ENCODE measurements at places on chromosomes 7 and 10.

- no peak for DNase-seq
Measured at GRCh38 chr7:44400033-44400511, 74.7 kb upstream of the CAMK2B start.

DNA sequence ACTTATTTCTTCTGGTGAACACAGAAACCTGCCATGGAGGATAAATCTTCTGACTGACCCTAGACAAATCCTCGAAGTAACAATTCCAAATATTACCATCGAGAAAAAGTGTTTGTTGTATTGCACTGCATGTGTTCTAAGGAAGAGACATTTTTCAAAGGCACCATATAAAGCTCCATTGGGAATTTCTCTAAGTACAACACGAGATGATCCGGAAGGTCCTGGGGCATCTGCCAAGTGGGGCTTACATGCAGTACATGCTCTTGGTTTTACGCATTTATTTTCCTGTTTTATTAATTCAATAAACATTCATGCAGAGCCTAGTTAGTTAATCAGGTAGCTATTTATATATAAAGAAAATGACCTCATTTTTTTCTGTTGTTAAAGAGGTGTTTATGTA, 692.0 kb upstream of the IGFBP3 start:
- no peak for DNase-seq

- DNase-seq = no peak
Measured at GRCh38 chr7:157007470-157008066, 2.9 kb downstream of the MNX1 start.

DNA sequence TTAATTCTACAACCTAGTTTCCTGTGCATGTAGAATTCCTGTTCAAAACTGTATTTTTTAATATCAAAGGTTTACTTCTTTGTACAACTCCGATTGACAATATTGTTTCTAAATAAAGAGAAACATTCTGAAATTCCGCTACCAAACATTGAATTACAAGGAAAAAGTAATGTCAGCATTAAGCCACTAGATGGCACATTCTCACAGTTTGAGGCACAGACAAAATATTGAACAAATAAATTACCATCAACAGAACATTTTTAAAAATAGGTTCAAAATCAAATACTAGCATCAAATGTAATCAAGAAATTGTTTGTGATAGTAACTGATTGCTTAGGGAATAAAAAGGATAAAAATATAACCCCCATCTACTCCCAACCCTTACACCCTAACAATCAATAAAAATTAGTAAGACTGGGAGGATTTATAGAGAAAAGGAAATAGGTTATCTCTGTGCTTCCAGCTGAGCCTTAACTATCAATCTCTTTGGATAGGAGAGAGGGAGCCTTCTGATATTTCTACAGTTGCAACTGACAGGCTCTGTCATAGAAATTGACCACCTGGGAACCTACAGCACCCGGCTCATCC, 86.6 kb upstream of the C7orf33 start:
- no peak for DNase-seq

- DNase-seq = no peak
Measured at GRCh38 chr10:69855346-69856111, 53.8 kb downstream of the COL13A1 start.

- DNase-seq = no peak
Measured at GRCh38 chr10:51768886-51769465, 69.6 kb upstream of the CSTF2T start.

DNA sequence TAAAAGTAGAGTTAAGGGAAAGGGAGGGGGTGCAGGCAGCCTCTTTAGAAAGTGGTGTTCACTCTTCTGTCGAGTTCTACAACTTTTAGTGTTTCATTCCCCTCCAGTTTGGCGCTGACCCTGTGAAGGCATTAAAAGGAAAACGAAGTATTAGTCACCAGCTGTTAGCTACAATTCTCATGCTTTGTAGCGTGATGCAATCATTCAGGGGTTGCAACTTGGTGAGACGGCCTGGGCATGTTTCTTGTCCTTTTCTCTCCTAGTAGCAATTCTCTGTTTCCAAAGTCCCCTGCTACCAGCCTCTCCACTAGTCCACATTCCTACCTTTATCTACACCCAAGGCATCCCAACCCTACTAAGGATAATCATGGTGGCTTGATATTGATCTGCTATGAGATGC, 33.7 kb upstream of the DGKI start:
- DNase-seq = no peak

DNA sequence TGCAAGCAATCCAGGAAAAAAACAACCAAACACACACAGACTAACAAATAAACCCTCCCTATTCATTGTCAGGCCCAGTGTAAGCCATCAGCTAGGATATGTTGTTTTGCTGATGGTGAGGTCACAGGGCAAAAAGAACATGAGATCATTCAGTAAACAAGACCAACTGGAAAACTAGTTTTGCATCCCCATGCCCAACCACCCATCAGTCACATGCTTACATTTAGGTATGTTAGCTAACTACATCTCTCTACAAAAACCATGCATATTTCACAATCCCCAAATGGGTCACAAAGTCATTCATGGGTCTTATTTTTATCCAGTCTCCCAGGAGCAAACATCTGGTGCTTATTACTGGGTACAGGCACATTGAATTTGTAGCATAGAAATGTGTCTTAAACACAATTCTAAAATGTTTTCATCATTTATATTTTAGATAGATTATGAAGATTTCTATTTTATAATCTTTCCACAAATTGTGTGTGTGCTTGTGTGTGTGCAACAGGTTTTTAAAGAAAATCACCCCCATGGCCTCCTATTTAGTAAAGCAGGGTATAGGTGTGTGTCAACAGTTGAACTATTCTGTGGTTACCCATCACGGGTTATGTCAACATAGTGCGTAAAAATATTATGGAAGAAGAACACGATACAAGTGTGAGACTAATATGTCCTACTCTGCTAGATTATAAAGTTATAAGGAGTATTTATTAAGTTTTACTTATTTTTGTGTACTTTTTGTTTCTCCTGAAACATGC, 103.8 kb upstream of the AKR1E2 start:
- no peak for DNase-seq

DNA sequence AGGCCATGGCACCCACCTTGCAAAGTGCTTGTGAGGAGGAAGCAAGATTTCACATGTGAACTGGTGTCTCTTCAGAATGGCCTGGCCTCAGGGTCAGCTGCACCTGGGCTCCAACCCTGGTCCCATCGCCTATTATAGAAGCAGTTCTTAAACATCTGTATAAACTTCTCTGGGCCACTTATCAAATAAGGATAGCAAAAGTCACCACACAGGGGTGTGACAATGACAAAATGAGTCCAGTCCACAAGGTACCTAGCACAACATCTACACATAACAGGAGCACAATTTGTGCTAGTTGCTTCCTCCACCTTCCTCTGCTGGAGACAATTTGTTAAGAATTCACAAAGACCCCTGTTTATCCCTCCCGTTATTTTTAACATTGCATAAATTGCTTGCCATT, 340.6 kb upstream of the ZMIZ1 start:
- DNase-seq = no peak

DNA sequence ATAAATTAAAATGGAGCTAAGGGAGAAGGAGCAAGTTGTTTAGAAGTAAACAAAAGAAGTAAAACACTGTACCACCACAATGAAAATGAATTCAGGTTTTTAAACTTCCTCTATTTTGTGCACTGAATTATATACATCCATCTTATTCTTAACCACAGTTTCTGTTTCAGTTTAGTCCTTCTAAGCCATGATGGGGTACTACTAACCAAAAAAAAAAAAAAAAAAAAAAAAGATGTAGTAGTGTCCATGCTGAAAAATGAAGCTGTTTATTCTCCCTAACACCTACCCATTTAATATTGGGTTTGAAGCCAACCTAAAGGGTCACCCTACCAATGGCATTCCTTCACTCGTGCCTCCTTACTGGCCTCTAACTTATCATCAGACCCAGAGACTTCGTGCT, 3.4 kb upstream of the BMPR1A start:
- no peak for DNase-seq

DNA sequence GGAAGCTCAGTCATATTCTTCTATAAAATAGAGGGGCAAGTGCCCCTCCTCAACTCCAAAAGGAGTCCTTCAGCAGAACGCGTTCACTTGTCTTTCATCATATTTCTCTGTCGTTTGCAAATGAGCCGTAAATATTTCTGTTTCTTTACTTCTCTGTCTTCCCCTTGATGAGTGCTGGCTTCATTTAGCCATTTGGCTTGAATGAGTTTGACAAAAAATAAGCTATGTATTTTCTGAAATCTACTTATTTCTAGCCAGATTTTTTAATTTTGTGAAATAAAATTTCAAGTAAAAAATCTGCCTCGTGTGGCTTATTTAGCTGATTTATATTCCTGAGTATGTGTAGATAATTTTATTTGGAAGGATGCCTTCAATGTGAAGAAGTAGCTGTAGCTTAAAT, 170.8 kb upstream of the DGKB start:
- no peak for DNase-seq

GRCh38 chr7:43764039-43764761, 5.7 kb downstream of the BLVRA start:
- DNase-seq = no peak

DNA sequence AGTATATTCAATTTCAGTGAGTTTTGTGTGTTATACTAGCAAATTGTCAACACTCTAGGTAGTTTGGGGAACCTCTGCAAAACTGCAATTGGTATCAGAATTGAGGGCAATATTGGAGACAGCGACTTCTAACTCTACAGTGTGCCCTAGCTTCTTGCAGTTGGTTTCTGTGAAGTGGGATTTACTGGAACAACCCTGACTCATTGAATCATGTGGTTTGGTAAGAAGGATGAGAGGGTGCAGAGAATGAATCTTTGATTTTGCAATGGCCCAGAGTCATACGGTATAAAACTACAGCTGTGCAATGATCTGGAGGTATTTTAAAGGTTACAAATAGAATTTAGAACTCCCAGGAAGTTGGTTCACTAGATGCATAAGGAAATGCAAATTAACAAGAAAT, 129.1 kb upstream of the PPP1R3A start:
- DNase-seq = no peak

DNA sequence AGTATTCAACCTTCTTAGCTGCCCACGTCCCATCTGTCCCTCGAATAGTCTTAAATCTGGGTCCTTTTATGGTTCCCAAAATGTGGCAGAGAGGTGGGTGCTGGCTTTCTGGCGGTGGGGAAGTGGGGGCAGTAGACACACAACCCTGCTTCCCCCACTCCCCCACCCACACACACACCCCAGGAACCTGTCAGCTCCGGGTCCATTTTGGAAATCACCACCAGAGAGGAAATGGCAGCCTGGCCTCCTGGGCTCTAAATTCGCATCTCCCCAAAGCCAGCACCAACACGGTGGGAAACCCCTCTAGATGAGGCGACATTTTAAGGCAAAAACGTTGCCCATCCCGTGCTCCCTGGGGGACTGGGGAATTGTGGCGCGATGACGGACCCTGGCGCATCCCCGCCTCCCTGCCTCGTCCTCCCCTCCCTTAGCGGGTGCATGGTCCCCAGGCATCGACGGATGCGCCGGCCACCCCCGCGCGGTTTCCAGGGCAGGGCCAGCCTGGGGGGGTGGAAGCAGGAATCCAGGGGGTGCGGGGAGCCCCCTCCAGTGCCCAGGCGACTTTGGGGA, 702 bp downstream of the TMEM130 start:
- DNase-seq = no peak

DNA sequence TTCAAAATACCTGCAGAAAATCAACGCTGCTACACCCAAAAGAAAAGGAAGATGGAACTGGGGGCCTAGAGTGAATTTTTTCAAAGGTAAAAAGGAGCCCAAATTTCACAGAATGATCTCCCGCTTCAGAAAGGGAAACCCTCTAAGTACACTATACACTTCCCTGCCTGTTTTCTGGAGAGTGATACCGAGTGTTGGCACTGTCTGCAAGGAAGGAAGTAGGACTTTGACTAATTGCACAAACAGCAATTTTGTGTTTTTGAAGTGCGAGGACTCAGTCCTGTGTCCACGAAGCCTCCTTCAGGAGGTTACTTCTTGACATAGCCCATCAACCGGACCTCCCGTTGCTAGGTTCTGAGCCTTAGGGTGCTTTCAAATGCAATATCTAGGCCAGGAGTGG, 106.3 kb downstream of the KIAA1217 start:
- no peak for DNase-seq

GRCh38 chr10:3636356-3637181, 148.4 kb downstream of the KLF6 start:
- no peak for DNase-seq

GRCh38 chr10:98295401-98295811, 27.4 kb upstream of the LOXL4 start:
- DNase-seq = no peak

- no peak for DNase-seq
Measured at GRCh38 chr7:137539111-137539715, 195.7 kb upstream of the PTN start.

DNA sequence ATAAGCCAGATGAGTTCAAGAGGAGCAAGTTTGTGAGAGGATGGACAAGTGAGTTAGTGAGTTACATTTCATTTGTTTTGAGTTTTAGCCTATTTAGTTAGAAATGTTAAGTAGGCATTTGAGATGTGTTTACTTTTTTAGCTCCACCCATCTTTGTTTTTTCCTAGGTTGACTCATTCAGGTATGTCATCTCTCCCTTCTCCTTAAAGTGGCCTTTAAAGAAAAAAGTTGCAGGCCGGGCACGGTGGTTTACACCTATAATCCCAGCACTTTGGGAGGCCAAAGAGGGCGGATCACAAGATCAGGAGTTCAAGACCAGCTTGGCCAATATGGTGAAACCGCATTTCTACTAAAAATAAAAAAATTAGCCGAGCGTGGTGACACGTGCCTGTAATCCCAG, 71.2 kb downstream of the BMPR1A start:
- no peak for DNase-seq

DNA sequence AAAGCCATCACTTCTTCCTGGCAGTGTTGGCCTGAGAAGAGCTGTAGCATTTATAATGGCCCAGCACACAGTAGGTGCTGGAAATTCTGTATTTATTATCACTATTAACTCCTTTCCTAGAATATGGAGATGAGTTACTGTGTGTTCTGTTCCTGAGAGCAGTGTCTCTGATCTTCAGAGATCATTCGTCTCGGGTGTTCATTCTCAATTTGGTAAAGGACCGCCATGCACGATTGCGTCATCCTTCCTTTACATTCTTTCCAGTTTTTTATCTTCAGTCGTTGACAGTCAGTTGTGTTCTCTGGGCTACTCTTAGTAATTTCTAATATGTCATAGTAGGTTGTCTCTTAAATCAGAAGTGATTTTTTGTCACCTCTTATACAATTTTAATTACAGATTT, 18.6 kb downstream of the RNF32 start:
- DNase-seq = no peak

GRCh38 chr10:95341716-95342130, 50.9 kb upstream of the PDLIM1 start:
- DNase-seq = no peak

- DNase-seq = no peak
Measured at GRCh38 chr7:92784935-92785334, 51.4 kb downstream of the CDK6 start.

GRCh38 chr7:135748770-135749169, at the start of gene FAM180A:
FAM180A (minus strand) TSS chr7:135748813; CDS start chr7:135748580, 233 bp downstream.
- DNase-seq = no peak

- DNase-seq = no peak
Measured at GRCh38 chr10:18044976-18045720, 93.4 kb downstream of the SLC39A12 start.

DNA sequence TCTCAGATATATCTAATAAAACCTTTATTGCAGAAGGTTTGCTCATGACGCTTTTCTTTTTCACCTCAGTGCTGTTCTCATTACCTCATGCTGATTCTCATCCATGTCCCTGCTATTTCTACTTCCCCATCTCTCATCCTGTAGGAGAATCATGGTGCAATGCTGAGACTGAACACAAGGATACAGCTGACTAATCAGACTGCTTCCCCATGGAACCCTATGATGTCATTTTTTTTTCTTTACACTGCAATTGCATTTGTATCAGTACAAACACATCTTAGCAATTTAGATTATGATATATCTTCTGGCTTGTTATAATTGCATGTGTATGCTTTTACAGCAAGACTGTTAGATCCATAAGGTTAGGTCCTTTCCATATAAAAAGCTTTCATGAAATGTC, 93.7 kb downstream of the SEMA3A start:
- DNase-seq = no peak
